ENCODE measurements at places on chromosomes 12 and 14.

GRCh38 chr14:39366460-39367386 is 65.5 kb downstream of the FBXO33 start:
- no peak for DNase-seq

GRCh38 chr12:2299206-2299605 is 246.4 kb downstream of the CACNA1C start:
- DNase-seq: no peak

DNA sequence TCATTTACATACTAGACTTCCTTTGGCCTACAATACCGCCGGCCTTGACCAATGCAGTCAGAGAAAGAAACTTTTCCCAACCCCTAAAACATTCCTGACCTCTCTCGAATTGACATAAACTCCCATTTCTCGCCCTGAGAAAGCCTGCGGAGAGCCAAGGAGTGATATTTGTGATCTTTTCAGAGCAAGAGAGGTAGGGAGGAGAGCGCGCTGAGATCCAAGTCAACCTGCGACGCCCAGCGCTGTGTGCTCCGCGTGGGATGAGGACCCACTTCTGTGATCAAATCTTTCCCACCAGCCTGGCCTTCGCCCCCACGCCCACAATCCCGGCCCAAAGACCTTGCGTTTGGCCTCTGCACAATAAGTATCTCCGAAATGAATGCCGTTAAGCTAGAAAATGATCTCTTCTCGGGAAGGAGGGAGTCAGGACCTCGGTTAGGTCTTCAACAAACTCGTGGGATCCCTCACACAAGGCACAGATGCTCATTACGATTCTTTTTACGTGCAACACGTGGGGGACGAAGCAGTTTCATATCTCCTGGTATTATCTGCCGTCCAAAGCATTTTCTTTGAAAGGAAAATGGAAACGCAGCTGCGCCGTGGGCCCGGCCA is 6.3 kb upstream of the NPAS3 start:
- DNase-seq: no peak

- DNase-seq: no peak
Measured at GRCh38 chr12:105315726-105316125, 14.8 kb upstream of the C12orf75 start.

DNA sequence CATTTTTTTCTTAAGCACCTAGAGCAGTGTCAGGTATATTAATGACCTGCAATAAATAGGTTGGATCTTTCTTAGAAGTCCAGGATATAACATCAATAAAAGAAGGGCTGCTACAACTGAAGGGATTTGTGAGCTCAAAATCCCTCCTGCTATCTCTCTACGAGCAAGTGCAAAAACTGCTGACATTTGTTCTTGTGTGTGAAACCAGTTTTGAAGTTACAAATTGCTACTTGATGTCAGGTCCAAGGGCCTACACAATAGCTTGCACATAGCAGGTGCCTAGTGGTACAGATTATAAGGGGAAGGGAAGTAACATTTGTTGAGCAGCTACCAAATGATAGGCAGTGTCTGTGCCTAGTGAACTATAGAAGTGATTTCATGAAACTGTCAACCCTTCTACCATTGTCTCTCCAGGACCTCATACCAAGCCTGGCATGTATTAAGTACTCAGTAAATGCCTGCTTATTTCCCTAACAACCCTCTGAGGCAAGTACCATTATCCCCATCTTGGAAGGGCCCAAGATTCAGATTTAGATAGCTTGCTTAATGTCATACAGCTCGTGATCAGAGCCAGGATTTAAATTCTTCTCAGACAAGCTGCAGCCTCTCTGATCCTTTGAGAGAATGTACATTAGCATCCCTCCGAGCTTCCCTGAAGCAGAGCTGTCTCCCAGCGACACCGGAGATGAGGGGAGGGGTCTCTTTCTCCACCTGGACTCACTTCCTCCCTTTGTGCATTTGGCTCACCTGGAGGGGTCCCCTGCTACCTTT is 300.3 kb downstream of the ZFP36L1 start:
- no peak for DNase-seq

- no peak for DNase-seq
Measured at GRCh38 chr12:3961591-3961990, 88.4 kb upstream of the PARP11 start.

- no peak for DNase-seq
Measured at GRCh38 chr12:80648881-80649280, 58.6 kb upstream of the MYF6 start.

GRCh38 chr14:23613242-23614070 is 22.7 kb upstream of the DHRS2 start:
- DNase-seq: no peak

DNA sequence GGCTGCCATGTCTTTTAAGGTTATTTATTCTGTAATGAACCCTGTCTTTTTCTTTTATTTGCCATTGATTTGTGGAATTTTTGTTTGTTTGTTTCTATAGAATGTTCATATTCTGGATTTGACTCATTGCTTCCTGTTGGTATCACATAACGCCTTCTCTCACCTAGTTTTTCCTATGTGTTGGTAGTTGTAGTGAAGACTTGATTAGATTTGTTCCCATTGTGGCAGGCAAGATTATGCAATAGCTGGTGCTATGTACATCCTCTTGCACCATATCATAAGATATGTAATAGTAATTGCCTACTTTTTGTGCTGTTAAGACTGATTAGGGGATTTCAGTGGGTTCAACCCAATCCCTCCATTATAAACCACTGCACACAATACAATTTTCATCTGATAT is 3.9 kb upstream of the KRT6B start:
- no peak for DNase-seq

DNA sequence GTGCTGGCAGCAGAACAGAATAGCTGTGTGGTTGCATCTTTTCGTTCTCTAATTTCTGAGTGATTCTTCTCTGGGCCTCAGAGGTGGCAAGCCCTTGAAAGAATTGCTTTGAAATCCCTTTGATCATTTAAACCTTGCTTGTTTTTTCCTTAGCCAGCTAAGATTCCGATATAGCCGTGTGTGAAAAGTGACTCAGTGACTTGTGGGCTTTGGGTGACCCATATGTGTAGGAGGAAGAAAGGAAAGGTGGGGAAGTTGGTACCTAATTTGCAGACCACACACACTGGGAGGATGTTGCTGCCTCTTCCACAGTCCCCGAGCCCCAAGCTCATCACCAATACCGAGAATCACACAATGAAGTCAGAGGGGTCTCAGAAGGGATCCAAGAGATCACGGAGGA is 18.8 kb downstream of the SLC24A4 start:
- no peak for DNase-seq

DNA sequence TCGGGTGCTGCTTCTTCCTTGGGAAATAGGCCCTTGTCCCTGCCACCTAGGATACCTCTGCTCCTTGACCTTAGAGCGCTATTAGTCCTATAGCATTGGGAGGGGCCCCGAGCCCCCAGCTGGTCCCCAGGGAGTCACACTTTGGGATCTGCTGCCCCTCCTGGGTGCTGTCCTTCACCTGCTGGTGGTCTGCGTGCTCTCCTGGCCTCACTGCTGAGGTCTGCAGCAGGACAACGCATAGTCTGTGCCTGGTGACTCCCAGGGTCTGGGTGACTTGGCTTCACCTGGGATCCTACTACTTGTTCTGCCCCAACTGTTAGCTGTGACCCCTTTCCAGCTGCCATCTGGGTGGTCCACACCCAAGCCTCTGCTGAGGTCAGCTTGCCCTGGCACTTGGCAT is 8.8 kb downstream of the TCL1B start:
- DNase-seq: no peak

DNA sequence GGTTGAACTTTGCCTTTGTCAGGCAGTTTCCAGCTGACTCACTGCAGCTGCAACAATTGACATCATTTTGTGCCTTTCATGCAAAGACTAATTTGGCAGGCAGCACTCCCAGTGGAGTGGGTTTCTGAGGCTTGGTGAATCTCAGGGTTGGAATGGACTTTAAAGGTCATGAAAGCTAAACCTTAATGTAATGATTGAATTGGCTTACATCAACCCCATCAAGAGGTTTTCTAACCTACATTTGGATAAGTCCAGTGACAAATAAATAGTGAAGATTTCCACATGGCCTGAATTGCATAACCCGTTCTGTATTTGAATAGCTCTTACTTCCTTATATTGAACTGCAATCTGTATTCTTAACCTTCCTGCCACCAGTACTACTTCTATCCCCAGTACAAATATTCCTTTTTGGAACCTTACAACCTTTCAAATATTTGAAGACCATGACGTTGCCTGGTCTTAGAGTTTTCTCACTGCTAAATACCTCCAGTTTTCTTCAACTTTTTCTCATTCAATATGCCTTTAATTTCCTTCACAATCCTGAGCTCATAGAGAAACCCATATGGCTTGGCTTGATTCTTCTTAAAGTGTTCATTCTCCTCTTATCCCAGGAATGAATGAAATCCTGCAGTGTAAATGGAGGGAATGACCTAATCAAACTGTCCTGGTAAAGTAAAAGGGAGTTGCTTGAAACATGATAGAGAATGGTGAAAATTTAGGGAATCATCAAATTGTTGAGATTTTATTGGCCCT is 168.1 kb upstream of the NOVA1 start:
- no peak for DNase-seq

DNA sequence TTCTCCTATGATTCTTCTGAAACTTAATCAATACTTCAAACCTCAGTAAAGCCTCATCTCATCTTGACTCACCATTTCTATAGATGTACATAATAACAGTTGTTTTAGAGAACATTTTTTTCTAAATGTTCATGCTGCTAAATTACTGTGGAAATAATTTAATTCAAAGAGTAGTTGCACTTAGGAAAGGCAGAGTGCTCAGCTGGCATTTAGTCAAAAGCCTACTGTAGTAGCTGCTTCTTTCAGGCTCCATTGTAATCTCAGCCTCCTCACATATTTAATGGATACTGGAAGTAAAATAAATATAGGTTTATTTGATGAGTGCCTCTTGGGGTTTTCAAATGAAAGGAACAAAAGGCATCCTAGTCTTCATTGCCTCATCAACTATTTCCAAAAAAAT is 325.0 kb downstream of the CCER1 start:
- DNase-seq: peak; percentile 36

DNA sequence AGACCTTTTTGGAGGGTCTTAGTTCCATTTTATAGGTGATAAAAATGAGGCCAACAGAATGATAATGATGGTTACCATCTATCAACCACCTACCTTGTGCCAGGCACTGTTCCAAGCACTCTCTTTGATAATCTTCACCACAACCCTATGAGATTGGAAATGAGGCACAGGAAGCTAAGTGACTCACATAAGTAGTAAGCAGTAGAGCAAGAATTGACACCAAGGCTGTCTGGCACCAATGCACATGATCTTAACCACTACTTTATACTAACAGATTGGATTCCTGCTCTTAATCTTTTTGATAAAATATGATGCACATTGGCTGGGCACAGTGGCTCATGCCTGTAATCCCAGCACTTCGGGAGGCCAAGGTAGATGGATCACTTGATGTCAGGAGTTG is 91.4 kb downstream of the DRAM1 start:
- no peak for DNase-seq

GRCh38 chr12:83665634-83666218 is 979.0 kb downstream of the TMTC2 start:
- DNase-seq: no peak

DNA sequence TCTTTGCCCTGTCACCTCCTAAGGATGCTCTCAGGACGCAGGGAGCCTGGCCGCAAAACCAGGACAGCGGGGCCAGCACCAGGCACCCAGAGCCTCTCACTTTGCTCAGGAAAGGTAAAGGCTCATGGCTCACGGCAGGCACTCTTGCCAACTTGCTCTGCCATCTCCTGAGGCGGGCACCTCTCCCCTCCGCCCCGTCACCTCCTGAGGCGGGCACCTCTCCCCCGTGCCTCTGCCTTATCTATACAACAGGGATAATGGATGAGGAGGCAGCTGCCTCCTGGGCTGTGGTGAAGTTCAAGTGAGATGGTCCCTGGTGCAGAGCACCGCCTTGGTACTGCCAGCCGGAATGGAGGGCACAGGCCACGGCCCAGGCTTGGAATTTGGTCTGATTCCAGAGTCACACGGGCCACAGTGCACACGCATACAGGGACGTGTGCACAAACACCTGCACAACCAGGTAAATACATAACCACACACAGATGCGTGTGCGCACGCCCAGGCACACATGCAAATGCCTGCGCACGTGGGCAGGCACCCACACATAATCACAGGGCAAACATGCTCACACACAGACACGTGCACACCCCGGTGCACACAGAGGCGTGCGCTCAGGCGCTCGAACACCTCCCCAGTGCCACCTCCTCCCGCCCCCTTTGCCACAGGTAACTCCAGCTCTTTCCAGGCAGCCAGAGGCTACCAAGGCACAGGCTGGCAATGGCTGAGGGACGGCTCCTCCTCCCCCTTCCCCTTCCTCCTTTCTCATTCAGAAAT is 11.6 kb downstream of the DEGS2 start:
- no peak for DNase-seq

- DNase-seq: no peak
Measured at GRCh38 chr14:79740066-79740601, 471.2 kb downstream of the DIO2 start.

- no peak for DNase-seq
Measured at GRCh38 chr12:116538076-116538591, 21.0 kb upstream of the MAP1LC3B2 start.

DNA sequence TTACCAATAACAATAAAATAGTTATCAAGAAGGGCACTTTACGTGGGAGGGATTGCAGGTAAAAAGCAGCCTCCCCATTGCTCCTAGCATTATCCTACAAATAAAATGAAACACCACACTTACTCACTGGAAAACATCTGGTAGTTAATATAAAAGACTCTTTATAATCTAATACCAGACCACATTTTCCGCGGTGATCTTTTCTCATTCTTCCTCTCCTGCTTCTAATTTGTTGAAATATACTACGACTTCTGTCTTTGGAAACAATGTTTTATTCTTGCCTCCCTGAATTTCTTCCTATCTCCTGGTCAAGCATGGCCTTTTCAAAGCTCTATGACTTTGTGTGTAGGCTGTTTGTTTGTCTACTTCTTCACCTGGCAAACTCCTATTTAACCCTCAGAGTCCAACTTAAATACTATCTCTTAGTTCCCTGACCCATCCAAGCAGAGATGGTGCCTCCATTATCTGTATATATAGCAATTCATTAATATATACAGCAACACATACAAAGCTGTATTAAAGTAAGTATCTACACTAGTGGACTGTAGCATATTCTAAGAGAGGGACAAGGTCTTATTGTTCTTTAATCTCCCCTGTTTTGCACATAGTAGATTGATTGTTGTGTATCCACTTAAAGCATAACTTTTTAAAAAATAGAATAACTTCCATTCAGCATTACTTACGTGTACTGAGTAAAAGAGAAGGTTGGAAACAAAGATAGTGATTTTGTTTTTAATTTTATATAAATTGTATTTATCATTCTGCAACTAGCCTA is 228.3 kb downstream of the CEP128 start:
- DNase-seq: no peak

GRCh38 chr12:42564556-42564955 is 25.0 kb downstream of the PRICKLE1 start:
- DNase-seq: no peak

DNA sequence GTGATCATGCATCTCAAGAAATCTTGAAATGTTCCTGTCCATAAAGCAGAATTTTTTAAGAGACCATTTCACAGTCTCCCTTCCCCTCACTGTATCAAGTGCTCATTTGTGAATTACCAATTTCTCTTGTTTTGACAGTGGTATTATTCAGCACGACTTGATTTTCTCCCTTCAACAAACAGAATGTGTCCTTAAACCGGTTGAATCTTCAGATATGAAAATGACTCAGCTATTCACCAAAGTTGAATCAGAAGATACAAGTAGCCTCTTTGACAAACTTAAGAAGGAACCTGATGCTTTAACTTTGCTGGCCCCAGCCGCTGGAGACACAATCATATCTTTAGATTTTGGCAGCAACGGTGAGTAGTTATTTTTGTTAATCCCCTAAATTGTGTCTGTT is 25.5 kb upstream of the SNAPC1 start:
- no peak for DNase-seq

All from NCI-H1417 treated with DMSO at 0.1 percent for 48 hours (cell line).